ENCODE measurements at places on chromosomes 11 and 22.

GRCh38 chr11:87722756-87723565, 452.3 kb downstream of the RAB38 start:
- peak; percentile 10 for DNase-seq

GRCh38 chr22:41780746-41781505, 19.6 kb upstream of the CCDC134 start:
- peak; percentile 81 for DNase-seq

- peak; percentile 72 for DNase-seq
Observed at GRCh38 chr11:77823775-77824174, 2.8 kb downstream of the AAMDC start.

DNA sequence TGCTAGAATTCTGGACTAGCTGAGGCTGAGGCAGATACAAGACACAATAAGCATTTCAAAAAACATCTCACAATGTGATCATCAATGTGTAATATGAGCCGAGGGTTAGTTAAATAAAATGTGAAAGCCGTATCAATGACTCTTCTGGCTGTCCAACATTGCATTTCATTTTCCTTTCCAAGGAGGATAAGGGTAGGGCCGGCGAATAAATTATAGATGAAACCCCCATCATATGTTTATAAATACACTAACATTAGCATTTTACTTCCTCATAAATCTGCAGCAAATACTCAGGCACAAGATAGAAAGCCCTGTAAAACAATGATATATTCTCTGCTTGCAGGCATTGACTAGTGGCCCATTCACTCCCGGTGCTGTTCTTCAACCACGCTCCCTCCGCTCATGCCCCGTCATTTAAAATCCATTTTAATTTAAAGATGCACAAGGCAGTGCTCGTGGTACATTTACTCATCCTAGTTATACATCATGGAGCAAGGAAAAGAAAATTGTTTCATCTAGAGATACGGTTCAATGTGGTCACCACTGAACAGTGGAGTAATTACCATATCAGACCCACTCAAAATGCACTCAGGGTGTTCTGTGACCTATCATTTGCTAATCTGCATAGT, 59.9 kb upstream of the RCN1 start:
- no peak for DNase-seq

GRCh38 chr22:25478528-25478927, 85.9 kb upstream of the GRK3 start:
- DNase-seq, result no peak

DNA sequence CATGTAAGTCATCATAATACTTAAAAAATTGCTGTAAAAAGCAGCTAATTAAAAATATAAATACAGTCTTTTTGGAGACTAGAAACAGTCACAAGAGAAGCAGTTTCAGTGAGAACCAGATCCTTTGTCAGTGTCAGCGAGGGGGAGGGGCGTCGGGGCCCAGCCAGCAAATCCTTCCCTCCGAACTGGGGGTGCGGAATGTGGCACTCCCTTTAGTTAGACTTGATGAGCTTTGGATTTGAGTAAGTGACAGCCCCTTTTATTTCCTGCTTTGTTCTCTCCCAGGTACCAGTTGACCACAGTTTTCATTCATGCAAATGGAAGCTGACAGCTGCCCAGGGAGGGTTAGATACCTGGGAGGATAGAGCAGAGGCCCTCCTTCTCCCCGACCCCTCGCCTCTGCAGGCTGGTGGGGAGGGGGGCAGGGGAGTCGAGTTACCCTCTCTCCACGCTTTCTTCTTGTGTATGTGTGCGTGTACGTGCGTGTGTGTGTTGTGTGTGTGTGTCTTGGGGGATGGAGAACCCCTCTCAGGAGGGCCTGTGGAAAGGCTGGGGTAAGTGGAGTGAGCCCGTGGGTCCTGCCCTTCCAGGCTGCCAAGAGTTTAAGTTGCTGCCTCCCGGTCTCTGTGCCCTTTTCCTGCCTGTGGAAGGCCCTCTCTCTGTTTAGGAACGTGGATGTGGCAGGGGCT, 38.3 kb downstream of the PTPRJ start:
- DNase-seq, result no peak

GRCh38 chr11:65293909-65294381, 20.7 kb upstream of the CDC42EP2 start:
- no peak for DNase-seq

DNA sequence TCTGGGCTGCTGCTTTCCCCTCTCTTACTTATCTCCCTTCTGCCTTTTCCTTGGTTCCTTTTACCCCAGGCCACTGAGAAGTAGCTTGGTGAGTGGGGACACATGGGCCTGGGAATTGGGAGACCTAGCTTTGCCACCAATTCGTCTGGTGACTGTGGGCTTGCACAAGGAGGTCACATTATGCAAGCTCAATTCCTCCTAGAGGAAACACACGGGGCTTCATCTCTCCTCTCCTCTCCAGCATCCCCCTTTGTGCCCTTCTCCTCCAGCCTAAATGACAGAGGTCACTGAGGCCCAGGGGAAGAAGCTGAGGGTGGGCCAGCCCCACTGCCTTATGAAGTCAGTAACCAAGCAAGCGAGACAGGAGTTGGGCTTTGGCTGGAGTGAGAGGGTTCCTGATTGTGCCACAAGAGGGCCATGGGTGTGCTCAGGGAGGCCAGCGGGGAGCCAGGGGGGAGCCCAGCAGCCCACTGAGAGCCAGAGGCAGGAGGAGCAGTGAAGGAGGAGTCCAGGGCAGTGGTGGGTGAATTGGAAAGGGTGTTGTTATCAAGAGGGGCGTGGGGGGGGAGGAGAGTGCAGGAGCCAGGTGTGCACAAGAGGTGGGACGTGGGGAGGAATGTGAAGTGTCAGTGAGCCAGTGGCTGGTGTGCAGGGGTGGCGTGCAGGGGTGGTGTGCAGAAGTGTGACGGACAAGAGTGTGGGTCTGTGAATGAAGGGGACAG, 2.0 kb downstream of the CLCF1 start:
- DNase-seq, result peak; percentile 69

- DNase-seq, result no peak
Observed at GRCh38 chr11:73394416-73395296, 18.5 kb downstream of the RELT start.

GRCh38 chr11:122354025-122354697, 238.1 kb upstream of the BLID start:
- DNase-seq, result peak; percentile 50

DNA sequence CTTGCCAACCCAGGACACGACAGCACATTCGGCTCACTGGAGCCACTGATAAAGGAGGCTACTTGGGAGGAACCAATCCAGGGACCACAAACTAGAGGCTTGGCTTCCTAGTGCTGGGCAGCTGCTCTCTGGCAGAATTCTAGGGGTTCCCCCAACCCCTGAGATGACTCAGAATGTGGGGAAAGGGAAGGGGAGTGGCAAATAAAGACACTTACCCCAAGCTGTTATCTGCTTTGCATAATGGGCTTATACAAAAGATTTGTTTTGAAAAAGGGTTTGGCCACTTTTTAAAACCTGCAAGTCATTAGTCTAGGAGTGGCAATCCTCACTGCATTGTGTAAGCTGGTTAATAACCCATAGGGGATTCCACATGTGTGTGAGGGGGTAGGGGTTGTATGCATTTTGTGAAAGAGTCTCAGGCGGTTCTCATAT, 64.1 kb upstream of the LMO1 start:
- no peak for DNase-seq

DNA sequence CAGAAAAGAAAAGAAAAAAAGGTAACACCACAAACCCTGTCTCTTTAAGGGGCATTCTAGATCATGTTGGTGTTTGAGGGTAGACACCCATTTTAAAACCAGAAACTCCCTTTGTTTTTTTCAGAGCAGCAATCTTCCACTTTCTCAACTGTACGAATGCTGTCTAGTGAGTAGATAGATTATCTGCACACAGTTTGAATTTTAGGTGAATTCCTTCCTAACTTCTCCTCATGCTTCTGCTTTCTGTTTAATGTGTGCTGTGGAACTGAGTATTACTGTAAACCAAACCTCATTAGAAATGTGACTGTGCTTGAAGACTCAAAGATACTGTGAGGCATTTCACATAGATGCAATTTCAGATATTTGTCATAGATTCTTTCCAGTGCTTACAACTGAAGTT, 102.4 kb downstream of the PRMT3 start:
- no peak for DNase-seq

DNA sequence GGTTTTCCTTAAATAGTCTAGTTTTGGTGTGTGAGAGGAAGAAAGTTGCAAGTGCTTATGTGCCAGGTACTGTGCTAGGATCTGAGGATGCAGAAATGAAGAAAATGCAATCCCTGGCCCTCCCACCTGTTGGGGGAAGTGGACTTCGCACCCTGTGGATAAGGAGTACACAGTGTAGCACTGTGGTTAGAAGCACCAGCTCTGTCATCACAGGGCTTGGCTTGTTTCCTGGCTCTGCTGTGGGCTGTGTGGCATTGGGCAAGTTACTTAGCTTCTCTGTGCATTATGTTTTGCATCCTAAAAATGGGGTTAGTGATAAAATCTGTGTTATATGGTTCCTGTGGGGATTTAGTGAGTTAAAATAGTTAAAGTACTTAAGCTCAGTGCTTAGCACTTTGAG, 68.2 kb downstream of the ENDOD1 start:
- DNase-seq, result no peak

GRCh38 chr11:95456714-95457491, 225.9 kb upstream of the SESN3 start:
- DNase-seq, result peak; percentile 85

DNA sequence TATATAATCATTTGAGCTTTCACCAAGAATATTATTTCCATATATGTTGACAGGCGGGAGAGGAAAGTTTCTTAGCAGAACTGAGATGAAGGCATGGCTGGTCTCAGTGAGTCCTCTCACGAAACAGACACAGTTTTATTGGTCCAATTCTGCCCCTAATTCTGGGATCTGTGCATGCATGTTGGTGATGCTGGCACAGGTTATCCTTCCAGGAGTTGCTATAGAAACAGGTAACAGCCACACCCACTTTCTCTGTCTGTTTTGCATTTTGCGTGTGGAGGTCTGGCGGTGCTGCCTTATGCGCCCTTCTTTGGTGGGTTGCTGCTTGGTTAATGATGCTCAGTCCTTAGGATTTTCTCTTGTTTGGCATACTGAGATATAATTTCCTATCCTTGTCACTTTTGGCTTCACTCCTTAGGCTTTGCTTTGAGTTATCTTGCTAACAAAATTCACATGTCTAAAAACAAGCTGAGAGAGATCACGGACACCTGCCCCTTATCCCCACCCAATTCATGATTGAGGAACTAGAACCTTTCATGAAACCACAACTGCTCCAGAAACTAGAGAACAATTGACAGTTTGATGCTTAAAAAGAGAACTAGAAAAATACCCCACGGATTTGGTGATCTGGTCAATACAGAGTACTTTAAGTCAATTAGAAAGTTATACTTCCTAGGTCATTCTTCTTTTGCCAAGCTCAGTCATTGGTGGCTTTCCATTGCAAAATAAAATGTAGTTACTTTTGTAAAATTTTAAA, 189.3 kb downstream of the FAT3 start:
- no peak for DNase-seq

- peak; percentile 38 for DNase-seq
Observed at GRCh38 chr11:37718431-37718999, 1120.5 kb upstream of the RAG2 start.

- DNase-seq, result no peak
Observed at GRCh38 chr22:29300807-29301601, 5.4 kb upstream of the GAS2L1 start.

GRCh38 chr22:19807161-19807913, 46.8 kb downstream of the TBX1 start:
- no peak for DNase-seq

- DNase-seq, result no peak
Observed at GRCh38 chr11:7585816-7586215, 72.0 kb downstream of the PPFIBP2 start.

Measured in cardiac fibroblast (primary cell).